ENCODE measurements at places on chromosomes 12 and 14. TPM values are rescaled to one million over a fixed set of nuclear protein-coding genes. Genes with fewer than 3 reads are reported as not detected.

PZP gene
- 0.45 TPM for polyA plus RNA-seq

FKBP11 gene
- polyA plus RNA-seq = 23.3 TPM

GRCh38 chr14:64506721-64507120 is 2.2 kb downstream of the ZBTB1 start:
- DNase-seq = no peak

SPTB gene
- 108 TPM for polyA plus RNA-seq

SLC17A8 gene
- polyA plus RNA-seq = 0.09 TPM

FERMT2 gene
- polyA plus RNA-seq = 105 TPM

ZNF385A gene
- polyA plus RNA-seq = 6.6 TPM

- DNase-seq = no peak
These were observed 4.5 kb upstream of the MIA2 start for GRCh38 chr14:39229222-39229543.

GRCh38 chr14:57390806-57391516 is 575 bp downstream of the NAA30 start:
- DNase-seq = peak; percentile 57

OAS1 gene
- 2.8 TPM for polyA plus RNA-seq

Measured in muscle of arm (tissue), 14 donors.